ENCODE measurements at places on chromosomes 16 and 17.

GRCh38 chr17:79609049-79609589 lies 1.7 kb downstream of the RBFOX3 start:
- DNase-seq: no peak

DNA sequence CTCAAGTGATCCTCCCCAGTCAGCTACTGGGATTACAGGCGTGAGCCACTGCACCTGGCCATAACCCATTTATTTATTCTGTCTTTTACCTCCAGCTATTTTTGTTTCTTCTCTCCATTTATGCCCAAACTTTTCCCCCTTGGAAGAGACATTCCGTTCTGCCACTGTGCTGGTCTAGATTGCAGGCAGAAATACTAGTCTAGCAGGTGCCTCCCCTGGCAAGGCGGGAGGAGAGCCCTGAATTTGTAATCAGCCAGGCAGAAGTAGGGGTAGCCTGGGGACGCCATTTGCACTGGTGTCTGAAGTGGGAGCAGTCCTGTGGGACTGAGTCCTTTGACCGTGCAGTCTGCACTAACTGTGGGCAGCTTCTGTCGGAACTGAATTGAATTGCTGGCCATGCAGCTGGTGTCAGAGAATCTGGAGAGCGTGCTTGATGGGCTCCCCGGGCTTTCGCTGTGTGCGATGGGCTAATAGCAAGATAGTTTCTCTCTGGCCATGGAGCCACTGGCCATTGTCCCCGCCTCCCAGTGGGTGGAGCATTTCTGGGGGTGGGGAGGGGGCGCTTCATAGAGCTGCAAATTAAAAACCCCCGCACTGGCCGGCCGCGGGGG lies 31.5 kb upstream of the LITAF start:
- DNase-seq: no peak

DNA sequence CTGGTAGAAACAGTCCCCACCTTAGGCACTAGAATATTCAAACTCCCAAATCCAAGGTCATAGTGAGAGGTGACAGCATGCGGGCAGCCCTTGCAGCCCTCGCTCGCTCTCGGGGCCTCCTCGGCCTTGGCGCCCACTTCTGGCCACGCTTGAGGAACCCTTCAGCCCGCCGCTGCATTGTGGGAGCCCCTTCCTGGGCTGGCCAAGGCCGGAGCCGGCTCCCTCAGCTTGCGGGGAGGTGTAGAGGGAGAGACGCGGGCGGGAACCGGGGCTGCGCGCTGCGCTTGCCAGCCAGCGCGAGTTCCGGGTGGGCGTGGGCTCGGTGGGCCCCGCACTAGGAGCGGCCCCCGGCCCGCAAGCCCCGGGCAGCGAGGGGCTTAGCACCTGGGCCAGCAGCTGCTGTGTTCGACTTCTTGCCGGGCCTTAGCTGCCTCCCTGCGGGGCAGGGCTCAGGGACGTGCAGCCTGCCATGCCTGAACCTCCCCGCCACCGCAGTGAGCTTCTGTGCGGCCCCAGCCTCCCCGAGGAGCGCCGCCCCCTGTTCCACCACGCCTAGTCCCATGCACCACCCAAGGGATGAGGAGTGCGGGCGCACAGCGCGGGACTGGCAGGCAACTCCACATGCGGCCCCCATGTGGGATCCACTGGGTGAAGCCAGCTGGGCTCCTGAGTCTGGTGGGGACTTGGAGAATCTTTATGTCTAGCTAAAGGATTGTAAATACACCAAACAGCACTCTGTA lies 45.0 kb downstream of the KPNA2 start:
- no peak for DNase-seq

- no peak for DNase-seq
Measured at GRCh38 chr17:1376061-1376460, 24.0 kb downstream of the YWHAE start.

- peak; percentile 41 for DNase-seq
Measured at GRCh38 chr17:36949461-36949927, 740 bp downstream of the AATF start.

- DNase-seq: no peak
Measured at GRCh38 chr17:11909348-11909747, 87.9 kb downstream of the ZNF18 start.

- peak; percentile 63 for DNase-seq
Measured at GRCh38 chr17:60630352-60630751, 30.4 kb downstream of the PPM1D start.

GRCh38 chr16:88810912-88811768 lies 588 bp downstream of the APRT start:
- peak; percentile 83 for DNase-seq

GRCh38 chr16:87491522-87492290 lies 1.1 kb downstream of the ZCCHC14 start:
- DNase-seq: no peak

GRCh38 chr17:42676424-42677011 lies at the start of gene PLEKHH3:
TSS of gene PLEKHH3 (minus strand) at chr17:42676994. CDS start at chr17:42676563, 431 bp downstream.
- no peak for DNase-seq

DNA sequence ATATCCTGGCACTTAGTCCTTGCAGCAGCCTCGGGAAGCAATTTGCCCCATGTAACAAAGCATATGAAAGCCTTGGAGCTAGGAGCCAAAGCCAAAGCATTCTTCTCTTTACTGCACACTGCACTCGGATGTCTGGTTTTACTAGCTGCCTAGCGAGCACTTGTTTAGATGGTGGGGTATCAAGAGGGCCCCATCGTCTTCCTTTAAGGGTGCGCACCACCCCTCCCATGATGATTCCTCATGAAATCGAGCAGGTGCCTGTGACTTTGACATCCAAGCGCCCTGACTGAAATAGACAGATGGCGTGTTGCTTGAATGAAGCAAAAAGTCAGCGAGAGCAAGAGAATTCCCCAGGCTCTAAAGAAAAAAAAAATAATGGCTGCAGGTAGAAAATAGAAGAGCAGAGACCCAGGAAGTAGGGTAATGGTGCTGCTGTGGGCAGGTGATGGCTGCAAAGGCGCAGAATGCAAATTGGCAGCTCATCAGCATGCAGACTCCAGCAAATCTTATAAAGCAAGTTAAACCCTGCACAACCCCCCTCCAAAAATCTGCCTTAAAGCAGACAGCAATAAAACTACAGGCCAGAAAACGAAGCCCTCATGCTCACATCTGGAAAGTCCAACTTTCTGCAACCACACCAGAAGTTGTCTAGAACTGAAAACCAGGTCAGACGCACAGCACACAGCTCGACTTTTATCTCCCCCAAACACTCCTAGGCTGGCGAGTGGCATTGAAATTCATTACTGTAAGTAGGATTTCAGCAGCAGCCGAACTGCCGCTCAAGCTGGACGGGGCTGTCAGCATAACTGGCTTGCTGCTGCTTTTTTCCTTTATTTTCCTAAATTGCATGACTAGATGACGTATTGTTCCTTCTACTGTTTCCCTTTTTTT lies 384.3 kb downstream of the RBFOX1 start:
- DNase-seq: no peak
